Foreskin keratinocyte (primary cell): ENCODE measurements at places on chromosomes 16 and 17.

DNA sequence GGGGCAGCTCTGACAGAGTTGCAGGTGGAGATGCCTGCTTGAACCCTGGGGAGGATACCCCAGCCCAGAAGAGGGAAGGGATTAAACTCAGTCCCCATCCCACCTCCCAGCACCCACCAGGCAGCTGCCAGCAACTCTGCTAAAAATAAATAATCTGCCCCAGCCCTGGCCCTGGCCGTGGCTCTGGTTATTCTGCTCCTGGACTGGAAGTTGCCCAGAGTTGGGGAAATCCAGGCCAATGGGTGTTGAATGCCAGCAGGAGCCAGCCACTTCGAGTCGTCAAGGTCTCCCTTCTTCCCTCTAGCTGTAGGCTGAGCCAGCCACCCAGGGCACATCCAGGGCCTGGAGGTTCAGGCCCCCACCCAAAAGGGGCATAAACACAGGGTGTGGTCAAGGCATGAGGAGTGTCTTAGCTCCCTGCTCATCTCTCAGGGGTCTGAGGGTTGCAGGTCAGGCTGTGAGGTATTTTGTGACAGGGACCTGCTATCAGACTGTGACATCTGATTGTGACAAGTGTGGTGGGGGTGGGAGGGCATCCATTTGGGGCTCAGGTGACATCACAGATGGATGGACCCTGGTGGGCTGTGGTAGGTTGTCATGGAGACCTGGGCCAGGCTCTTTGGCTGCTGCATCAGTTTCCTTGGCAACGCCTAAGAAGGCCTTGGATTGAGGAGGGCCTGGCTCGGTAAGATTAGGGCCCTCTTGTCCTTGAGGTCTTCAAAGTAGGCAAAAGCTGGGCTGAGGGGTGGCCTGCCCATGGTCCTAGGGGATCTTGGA lies 1.0 kb upstream of the RRAD start:
- DNase-seq = no peak

DNA sequence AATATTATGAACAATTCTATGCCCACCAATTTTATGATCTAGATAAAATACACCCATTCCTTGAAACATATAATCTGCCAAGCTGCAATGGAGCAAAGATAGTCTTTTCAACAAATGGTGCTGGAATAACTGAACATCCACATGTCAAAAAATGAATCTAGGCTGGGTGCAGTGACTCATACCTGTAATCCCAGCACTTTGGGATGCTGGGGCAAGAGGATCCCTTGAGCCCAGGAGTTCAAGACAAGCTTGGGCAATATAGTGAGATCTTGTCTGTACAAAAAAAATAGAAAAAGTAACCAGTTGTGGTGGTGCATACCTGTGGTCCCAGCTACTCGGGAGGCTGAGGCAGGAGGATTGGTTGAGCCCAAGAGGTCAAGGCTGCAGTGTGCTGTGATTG lies 92.5 kb downstream of the N4BP1 start:
- DNase-seq = peak; percentile 38

GRCh38 chr16:55911616-55912015 lies 36.4 kb upstream of the CES5A start:
- DNase-seq = no peak

DNA sequence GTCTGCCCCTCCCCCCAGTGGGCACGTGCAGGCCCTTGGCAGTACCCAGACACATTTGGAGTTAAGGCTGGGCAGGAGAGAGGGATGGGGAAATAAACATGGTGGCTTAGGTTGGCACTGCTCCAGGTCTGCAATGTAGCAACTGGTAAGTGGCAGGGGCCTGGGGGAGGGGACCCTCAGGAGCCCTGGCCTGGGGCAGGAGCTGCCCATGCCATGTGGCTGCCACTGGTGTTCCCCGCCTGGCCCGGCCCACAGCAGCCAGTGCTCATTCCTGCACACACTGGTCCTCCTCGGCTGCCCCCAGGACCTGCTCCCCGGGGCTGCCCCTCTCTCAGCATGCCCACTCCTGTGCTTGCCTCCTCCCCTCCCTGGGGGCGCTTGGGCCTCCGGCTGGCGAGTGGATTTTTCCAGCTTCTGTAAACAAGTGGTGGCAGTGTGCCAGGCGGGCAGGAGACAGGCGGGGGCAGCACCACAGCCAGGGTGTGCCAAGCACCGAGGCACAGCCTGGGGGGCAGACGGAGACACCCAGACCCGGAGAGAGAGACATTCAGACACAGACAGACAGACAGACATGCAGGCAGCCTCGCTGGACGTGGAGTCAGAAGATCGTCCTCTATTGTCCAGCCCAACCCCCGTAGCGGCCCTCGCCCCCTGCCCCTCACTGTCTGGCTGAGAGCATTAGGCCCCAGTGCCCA lies 9.4 kb downstream of the THRA start:
- DNase-seq = no peak

DNA sequence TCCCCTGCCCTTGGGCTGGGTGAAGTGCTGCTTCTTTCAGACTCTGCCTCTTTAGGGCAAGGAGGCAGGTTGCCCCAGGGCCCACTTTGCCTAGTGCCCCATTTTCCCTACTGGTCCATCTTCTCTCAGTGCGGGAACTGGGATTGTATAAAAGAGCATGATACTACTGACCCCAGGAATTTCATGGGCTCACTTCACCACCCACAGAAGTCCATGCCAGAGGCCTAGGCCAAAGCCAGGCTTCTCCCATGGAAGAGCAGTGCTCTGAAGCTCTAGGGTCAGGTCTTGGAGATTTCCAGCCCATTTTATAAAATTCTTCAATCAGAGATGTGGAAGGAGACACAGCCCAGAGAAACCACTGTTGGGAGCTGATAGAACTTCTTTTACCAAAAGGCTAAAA lies 5.7 kb downstream of the CACNG1 start:
- no peak for DNase-seq

DNA sequence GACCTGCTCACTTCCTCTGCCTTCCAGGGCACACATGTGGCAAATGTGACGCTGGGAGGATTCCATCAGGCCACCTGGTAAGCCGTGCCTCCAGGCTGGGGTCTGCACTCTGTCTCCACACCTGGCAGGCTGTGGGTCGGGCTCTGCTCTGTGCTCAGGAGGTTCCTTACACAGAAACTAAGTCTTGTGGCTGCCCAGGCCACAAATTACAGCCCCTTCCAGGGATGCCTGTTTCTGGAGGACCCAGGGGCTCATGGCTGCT lies 58.2 kb downstream of the RMI2 start:
- DNase-seq = no peak

DNA sequence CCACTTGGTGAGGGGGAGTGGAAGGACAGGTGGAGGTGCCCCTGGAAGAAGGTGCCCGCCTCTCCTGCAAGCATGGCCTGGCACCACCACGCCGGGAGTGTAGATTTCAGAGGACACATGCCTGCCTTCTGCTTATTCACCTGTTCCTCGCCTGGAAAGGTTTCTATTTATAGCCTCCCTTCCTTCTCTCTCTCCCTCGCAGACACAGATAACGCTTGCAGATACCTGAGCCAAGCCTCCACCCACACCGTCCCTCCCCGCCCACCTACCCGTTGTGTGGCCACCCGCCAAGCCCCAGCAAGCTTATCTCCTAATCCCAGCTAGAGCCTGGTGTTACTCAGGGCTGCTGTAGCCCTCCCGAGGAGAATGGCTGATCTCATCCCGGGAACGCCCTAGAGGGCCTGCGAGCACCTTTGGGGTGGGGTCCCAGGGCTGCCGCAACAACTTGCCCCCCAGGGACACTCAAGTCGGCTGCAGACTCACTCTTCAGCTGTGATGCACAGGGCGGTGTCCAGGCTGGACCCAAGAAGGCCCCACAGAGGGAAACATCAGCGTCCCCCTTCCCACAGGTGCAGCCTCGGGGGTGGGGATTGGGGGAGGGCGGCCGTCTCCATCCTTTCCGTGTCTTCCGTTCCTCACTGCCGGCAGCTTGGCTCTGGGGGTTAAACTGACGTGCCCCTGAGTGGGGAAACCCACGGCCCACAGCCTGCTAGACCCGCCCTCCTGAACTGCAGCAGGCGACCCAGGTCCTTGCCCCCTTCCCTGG lies 1.9 kb upstream of the SNAI3 start:
- peak; percentile 28 for DNase-seq

DNA sequence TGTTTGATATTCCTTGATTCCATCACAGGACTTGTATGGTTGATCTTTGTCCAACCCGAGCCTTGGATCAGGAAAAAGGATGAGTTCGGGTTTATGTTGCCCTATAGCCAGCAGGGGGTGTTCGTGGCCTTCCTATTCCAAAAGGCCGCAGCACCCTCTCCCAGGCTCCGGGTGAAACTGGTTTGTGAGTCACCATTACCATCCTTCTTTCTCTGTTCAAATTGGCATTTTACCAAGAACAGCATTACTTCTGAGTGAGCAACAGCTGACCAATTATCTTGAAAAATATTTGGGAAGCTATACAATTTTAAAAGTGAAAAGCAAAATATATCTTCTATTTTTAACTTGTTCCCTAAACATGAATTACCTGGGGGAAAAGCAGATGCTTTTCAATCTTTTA lies 24.3 kb upstream of the KRT20 start:
- peak; percentile 95 for DNase-seq

- no peak for DNase-seq
Measured at GRCh38 chr16:22692916-22693637, 120.9 kb upstream of the HS3ST2 start.

DNA sequence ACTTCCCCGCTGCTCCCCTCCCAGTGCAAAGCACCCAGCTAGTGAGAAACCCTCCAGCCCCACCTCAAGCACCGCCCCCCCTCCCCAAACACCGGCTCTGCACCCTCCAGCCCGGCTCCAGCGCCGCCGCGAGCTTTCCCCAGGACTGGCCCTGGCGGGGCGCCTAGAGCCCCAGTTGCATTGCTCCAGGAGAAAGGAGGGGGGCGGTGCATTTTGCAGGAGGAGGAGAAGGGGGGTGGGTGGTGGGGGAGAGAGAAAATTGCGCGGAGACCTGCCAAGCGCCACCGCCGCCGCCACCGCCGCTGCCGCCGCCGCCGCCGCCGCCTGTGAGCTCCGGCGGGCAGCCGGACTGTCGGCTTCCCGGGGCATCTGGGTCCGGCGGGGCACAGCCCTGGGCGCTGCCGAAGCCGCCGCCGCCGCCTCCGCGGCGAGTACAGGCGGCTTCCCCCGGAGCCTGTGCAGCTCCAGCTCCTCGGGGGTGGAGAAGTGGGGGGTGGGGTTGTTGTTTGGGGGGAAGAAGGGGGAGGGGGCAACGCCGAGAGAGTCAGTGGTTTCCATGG lies 333 bp upstream of the NOG start:
- no peak for DNase-seq

DNA sequence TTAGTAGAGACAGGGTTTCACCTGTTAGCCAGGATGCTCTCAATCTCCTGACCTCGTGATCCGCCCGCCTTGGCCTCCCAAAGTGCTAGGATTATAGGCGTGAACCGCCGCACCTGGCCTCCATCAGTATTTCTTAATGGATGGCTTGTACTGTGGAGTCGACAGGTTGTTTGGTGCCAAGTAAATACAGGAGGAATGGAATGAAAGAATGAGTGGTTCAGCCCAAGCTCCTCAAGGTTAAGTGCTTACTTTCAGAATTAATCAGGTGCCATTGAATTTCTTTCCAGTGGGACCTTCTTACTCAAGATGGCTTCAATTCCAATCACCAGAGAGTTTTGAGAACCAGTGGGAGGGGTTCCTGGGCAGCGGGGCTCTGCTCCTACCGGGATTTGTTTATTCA lies 25.0 kb downstream of the ALOX15 start:
- DNase-seq = no peak

- DNase-seq = no peak
Measured at GRCh38 chr17:36485805-36486203, 677 bp upstream of the ZNHIT3 start.

DNA sequence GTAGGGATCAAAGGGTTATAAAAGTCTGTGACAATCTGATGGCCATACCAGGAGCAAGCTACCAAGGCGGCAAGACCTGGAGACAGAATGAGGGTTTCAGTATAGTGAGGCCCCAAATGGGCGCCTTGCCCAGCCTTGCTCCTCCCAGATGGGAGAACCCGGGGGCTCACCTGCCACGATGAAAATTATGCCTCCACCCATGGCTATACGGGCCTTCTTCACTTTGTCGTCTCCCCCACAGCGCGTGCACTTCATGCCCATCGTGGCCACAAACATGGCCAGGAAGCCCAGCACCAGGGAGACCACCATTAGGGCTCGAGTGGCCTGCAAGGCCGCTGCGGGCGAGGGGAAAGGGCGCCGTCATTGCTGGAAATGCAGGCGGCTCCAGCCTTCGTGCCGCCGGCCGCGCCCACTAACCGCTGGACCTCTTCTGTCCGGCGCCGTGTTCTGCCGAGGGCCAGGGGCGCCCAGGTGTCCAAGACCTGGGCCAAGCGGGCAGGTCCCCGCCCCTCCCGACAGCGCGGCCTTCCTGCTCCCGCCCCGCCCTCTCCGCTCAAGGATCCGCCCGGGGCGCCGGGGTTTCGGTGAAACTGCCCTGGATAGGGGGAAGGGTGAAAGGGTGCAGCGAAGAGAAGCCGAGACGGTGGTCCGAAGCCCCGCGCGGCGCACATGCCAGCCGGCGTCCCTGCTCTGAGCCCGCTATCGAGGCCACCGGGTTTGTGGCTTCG lies 1.5 kb downstream of the CLDN7 start:
- no peak for DNase-seq
